ENCODE measurements at places on chromosomes 2 and 18.

- DNase-seq, result no peak
Measured at GRCh38 chr2:191565647-191566198, 112.2 kb upstream of the NABP1 start.

DNA sequence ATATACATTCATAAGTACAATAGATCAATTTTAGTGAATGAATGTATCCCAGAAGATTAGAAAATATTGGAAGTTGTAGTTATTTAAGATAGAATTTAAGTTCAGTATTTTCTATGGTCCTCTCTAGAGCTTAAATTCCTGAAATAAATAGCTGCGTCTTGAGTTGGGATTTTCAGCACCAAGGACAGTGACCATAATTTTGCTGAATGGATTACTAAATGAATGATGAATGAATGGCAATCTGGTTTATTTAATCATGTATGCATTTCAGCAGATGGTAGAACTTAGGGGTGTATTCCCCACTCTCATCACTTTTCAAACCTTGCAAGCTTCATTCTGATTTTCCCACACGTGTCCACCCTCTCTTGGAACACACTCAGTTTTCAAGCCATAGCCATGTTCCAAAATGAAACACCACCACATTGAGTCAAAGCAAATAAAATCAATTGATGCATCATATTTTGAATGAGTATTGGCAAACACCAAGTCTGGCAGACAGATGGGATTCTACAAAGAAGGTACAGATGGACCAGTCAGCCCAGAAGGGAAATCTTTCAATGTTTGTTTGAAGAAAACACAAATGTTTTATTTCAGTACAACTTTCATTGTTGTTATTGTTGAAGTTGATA, 362.2 kb upstream of the NXPH2 start:
- DNase-seq, result peak; percentile 35

GRCh38 chr18:2486426-2486825, 84.9 kb downstream of the METTL4 start:
- no peak for DNase-seq

DNA sequence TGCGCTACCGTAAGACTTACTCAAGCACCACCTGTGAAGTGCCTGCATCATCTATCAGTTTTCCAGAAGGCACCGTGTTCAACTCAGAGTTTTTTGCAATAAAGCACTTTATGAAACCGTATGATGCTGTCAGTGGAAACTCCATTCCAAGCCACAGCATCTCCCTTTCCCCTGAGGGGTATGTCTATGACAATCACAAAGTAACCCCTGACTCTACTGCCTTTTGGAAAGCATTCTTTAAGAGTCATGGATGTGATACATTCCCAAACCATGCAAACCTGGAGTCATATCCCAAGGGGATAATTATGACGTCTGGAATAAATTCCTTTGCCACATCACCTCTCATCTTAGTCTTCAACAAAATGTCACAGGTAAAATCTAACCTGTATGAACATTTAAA, 39.2 kb downstream of the UNC50 start:
- DNase-seq, result peak; percentile 70

GRCh38 chr2:194004590-194005206, 1652.3 kb upstream of the SLC39A10 start:
- peak; percentile 73 for DNase-seq

DNA sequence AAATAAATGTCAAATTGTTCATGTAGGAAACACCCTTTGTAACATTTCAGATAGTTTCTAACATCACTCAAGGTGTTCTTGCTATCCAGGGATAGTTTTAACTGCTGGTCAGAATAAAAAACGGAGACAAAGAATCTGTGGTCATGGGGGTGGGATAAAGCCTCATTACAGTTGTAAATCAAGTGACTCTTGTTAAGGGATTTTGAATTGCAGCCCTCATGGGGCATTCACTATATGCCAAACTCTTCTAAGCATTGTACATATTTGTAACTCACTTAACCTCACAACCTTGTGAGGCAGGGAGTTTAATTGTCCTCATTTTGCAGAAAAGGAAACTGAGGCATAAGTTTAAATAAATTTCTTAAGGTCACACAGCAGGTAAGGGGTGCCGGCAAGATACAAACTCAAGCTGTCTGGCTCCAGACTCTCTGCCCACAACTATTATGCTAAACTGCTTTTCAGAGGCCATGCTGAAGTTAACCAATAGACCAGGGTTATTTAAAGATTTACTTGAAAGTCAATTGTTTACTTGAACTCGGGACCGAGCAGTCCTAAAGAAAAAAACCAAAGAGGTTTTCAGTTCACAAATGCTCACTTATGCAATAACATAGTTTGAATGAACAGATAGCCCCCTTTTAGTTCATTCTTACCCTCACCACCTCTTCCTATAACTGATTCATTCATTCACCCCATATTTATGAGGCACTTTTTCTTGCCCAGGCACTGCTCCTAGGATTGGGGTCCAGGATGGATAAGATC, 121.6 kb upstream of the FZD5 start:
- DNase-seq, result no peak

- DNase-seq, result no peak
Measured at GRCh38 chr2:158546412-158547144, 89.8 kb downstream of the PKP4 start.

DNA sequence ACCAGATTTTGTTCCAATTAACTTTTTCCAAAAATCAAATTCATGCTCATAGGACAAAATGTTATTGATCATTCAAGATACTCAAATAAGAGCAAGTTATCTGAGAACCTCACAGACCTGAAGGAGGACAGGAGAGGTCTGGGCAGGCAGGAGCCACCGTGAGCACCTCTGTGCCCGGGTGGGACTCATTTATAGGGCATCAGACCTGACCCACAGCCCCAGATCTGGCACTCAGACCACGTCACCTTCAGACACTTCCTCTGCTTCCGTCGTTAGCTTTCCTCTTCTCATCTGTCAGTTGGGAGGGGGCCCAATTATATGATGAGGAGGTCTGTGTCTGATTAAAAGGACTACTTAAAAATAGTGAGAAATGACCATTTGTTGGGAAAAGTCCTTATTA, 169.4 kb downstream of the EIPR1 start:
- DNase-seq, result no peak

- peak; percentile 84 for DNase-seq
Measured at GRCh38 chr2:63698786-63699548, 110.2 kb downstream of the MDH1 start.

DNA sequence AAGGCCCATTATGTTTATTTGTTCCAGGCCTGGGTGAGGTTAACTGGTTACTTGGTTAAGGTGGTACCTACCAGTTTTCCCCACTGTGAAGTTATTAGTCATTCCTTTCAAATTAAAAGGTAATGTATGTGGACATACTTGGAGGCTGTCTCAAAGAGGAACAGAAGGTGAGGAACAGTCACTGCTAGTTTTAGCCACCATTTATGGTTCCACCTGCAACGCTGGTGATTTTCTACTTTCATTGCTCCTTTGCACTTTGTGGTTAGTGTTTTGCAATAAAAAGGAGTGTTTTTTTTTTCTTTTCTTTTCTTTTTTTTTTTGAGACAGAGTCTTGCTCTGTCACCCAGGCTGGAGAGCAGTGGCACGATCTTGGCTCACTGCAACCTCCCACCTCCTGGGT, 6.1 kb upstream of the ST6GAL2 start:
- DNase-seq, result no peak

DNA sequence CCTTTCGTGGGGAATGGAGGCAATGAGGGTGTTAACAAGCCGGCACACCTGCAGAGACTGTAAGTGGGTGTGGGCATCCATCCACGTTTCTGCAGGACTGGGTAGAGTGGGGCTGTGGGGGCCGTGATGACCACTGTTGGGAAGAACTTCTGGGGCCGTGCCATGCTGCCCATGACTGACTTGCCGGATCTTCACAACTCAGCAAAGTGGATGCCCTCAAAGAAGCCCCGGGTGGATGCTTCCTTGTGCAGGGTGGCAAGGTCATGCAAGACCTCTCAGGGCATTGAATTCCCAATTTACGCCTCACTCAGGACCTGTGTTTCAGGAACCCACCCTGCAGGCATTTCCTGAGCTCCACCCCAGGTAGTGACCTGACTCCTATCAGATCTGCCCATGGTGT, 143.5 kb upstream of the TPO start:
- DNase-seq, result no peak

DNA sequence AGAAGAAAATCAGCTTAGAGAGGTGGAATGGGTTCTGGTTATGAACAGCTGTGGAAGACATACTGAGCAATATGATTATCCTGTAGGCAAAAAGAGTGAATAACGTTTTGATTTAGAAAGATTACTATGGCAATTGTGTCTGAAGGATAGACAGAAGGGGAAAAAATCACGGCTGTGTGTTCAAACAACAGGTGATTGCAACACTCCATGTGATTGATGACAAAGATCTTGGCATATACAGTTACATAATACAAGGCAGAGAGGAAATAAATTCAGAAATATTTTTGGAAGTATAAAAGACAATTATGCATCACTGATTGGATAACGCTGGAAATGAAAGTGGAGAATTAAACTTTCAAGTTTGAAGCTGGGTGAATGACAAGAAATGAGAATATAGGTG, 58.5 kb upstream of the KCNJ3 start:
- DNase-seq, result no peak

GRCh38 chr2:3257826-3258225, 119.8 kb downstream of the EIPR1 start:
- no peak for DNase-seq

DNA sequence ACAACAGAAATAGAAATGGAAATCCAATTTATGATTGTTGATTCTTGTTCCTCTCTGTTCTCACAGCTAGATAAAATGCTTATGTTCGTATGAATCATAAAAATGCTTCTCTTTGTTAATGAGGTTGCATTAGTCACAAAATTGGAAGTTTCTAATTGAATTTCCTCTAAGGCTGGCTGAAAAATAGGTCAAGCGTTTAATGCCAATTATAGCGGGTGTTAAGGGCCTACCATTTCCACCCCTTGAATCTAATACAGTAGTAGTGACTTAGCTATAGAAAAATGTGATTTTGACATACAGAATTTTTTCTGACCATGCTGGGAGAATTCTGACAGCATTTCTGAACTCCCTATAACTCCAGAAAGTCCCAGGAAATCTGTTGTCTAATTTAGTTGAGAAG, 107.1 kb downstream of the TTN start:
- DNase-seq, result no peak

DNA sequence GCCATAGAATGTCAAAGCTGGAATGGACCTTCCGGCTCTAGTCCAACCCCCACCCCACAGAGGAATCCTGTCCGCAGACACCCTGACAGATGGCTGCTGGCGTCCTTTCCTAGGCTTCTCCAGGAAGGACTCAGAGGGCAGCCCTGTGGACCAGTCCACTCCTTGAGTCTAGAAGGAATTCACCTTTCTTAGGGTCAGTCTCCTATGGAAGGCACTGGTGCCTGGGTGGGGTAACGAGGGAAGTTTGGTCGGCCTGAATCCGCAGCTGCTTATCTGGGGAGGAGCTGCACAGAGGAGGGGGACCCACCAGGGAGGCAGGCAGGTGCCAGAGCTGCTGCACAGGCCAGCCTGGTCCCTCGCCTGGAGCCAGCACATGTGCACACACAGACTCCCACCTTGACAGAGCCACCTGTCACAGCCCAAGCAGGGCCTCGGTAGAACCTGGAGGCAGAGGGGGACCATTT, 2.5 kb downstream of the DNMT3A start:
- DNase-seq, result no peak

GRCh38 chr2:10007435-10007834, 35.9 kb upstream of the KLF11 start:
- no peak for DNase-seq

GRCh38 chr2:238379096-238379810, 47.5 kb upstream of the ASB1 start:
- DNase-seq, result peak; percentile 77

DNA sequence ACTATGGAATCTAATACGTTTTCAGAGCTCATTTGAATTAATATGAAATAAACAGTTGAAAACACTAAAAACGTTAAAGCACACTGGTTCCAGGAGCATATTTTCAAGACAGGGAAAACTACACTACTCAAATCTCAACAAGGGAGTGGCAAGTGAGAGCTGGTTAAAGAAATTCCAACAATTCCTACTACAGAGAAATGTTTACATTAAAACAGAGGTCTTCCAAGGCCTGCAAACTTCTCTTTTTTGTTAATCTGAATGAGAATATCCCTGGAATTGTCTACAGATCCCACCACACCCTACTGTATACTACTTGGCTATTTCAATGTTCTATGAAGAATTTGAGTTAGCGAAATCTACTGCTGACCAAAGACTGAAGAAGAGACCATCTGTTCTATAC, 231.5 kb downstream of the ZEB2 start:
- DNase-seq, result no peak

DNA sequence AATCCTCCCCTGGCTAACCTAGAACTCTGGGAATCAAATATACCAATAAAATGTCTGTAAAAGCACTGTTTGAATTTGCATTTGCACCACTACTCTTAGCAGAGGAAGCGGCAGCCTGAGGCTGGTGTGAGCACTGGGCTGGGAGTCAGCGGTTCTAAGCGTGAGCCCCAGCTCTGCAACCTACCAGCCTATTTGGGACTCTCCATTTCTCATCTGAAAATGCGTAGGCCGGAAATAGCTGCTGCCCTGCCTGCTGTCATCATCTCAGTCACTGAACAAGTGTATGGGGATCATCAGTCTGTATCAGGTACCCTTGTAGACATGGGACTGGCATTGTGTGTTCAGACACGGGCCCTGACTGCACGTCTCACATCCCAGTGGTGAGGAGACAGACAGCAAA, 194.3 kb downstream of the ANKRD30B start:
- no peak for DNase-seq

- no peak for DNase-seq
Measured at GRCh38 chr18:8034674-8035073, 467.6 kb downstream of the PTPRM start.

- DNase-seq, result no peak
Measured at GRCh38 chr2:220948579-220948978, 623.5 kb downstream of the EPHA4 start.

DNA sequence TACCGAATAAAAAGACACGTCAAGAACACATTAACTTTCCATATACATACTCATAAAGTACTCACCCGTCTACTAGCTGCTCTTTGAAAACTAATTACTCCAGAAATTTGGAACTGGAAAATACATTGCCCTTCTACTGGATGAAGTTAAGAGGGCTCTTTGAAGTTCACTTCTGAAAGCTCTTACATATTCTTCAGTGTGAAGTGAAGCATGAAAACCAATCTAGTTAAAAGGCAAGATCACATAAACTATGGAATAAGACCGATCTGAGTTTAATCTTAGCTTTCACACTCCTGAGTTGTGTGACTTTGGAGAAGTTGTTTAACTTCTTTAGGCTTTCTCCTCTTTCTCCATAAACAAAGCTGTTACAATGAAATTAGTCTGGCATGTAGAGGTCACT, 38.5 kb downstream of the REV1 start:
- DNase-seq, result no peak

GRCh38 chr2:116732322-116732721, 1082.2 kb upstream of the DDX18 start:
- DNase-seq, result no peak

DNA sequence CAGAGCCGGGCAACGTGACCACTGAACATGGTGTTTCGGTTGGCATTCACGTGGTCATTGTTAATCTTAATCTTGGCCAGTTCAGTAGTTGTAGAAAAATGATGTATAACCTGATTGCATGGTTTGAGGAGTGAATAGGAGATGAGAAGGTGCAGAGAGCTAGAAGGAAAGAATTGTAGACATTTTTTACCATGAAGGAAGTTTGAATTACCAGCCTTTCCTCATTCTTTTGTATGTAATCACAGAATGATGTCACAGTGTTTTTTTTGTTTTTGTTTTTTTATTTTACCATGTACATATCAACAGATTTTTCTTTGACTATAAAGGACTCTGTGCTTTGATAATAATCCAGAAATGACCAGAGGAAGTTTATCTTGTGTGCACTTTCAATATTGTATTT, 126.3 kb downstream of the LTBP1 start:
- no peak for DNase-seq

Measured in cardiac fibroblast (primary cell).